Occipital lobe (tissue), 3 donors: ENCODE measurements at places on chromosomes 4 and X. TPM values are rescaled to one million over a fixed set of nuclear protein-coding genes. Genes with fewer than 3 reads are reported as not detected.

DNA sequence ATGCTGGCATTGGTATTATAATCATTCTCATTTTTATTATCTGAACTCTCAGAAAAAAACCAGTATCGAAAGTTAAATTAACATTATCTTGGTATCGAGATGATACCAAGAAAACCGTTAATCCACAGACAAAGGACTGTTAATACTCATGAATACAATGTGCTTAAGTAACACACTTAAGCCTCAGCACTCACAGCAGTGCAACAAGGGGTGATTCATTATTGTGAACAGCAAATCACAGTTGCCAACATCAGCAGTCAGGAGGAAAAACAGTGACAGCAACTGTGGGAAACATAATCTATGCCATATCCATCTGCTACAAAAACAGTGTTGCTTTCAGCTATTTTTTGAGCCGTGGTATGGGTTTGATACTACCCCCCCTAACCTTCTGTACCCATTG, 210.9 kb upstream of the ATOH1 start:
- DNase-seq: no peak

- DNase-seq: no peak
Measured at GRCh38 chrX:107804427-107804826, 21.2 kb upstream of the MID2 start.

DNA sequence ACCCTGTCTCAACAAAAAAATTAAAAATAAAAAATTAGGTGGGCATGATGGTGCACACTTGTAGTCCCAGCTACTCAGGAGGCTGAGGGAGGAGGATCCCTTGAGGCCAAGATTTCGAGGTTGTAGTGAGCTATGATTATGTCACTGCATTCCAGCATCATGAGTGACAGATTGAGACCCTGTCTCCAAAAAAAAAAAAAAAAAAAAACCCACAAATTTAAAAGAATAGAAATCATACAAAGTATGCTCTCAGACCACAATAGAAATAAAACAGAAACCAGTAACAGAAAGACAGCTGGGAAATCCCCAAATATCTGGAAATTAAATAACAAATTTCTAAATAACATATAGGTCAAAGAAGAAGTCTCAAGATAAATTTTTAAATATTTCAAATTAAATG, 81.0 kb upstream of the HUWE1 start:
- DNase-seq: no peak

DNA sequence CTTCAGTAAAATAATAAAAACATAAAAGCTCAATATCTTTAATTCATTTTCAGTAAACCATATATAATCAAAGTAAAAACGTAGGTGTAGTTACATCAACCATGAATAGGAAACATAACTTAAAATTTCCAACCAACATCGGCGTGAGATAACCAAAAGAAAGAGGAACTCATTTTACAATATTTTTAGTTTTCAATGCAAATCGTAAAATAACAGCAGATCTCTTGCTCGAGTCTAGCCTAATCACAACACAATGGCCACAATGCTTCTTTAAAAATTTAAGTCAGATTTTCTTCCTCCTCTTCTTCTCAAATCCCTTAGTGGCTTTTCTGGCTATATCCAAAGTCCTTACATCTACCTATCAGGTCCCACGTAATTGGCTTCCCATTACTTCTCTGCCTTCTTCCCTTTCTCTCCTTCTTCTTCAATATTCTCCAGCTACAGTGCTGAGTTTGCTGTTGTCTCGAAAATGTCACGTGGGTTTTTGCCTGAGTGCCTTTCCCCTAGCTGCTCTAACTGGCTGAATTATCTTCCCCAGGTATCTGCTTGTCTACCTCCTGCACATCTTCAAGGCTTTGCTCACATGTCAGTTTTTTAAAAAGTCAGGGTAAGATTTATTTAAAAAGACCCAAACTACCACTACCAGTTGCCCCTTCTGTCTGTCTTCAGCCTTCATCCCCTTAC, 90.9 kb upstream of the BANK1 start:
- DNase-seq: no peak

- no peak for DNase-seq
Measured at GRCh38 chr4:46979726-46980125, 13.7 kb downstream of the GABRA4 start.

DNA sequence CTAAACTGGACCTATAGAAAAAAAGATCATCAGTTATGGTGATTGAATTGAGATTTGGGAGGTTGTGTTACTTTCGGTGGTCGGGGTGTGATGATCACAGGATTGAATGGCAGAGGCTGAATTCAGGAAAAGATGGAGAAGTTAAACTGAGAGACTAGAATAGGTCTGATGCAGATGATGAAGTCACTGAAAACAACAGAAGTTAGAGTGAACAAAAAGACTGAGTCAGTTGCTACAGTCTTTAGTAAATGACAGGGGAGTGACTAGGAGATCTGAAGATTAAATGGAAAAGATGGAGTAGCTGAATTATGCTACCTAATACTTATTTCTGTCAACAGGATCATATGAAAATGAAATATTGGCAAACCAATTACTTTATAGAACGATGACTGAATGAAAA, 163.2 kb downstream of the RPA4 start:
- no peak for DNase-seq

- DNase-seq: no peak
Measured at GRCh38 chrX:108945883-108946523, 209.6 kb upstream of the IRS4 start.

GRCh38 chr4:113882668-113883067, 96.8 kb downstream of the ARSJ start:
- no peak for DNase-seq

DNA sequence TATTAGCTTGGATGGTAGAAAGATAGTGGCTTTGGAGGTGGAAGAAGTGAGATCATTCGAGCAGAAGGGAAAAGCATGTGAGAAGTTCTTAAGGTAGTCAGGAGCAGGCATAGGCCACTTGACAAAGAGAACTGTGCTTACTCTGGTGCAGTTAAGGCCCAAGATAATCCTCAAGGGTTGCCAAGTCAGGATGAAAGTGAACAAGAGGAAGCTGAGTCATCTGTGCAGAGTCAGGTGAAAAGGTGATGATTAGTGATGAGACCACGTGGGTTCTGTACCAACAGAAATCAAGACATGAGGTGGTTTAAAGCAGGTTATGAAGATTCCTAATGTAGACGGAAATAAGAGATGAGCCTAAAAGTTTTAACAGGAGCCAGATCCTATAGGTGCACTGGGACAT, 369.8 kb downstream of the DTHD1 start:
- no peak for DNase-seq

DNA sequence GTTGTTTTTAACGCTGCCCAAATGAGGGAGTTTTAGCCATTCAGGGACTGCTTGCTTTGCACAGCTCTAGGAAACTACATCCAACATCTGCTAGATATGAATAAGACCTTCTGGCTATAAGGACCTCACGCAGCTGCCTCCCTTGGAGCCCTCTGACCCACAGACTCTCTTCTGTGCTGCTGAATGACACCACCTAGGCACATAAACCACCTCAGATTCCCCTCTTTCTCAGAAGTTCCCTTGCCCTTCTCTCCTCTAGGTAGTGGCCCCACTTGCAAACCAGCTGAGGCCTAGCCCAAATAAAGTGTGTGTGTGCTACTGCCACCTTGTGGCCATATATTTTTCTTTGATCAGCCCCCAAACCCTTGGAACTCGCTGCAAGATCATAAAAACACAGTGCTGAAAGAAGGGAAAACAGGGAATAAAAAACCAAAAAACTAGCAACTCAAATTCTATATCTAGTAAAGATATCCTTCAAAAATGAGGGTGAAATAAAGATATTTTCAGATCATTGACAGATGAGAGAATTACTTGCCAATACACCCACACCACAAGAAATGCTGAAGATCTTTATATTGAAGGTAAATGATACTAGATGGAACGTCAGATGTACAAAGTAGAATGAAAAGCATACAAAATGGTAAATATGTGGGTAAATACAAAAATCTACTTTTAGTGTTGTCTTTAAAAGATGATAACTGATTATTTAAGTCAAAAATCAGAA, 265.9 kb downstream of the ADAMTS3 start:
- peak; percentile 5 for DNase-seq

- DNase-seq: no peak
Measured at GRCh38 chr4:73181231-73181630, 77.4 kb downstream of the ANKRD17 start.

- DNase-seq: no peak
Measured at GRCh38 chrX:113726466-113726865, 857.4 kb upstream of the HTR2C start.

GRCh38 chr4:140052050-140052449, 101.9 kb downstream of the MAML3 start:
- no peak for DNase-seq

- DNase-seq: peak; percentile 46
Measured at GRCh38 chr4:15004739-15005301, 2.5 kb downstream of the CPEB2 start.

- no peak for DNase-seq
Measured at GRCh38 chrX:136784231-136784630, 3.5 kb upstream of the ARHGEF6 start.

GRCh38 chrX:15157624-15158023, 112.3 kb downstream of the ASB9 start:
- no peak for DNase-seq

- DNase-seq: no peak
Measured at GRCh38 chr4:7804756-7805385, 134.8 kb downstream of the AFAP1 start.

DNA sequence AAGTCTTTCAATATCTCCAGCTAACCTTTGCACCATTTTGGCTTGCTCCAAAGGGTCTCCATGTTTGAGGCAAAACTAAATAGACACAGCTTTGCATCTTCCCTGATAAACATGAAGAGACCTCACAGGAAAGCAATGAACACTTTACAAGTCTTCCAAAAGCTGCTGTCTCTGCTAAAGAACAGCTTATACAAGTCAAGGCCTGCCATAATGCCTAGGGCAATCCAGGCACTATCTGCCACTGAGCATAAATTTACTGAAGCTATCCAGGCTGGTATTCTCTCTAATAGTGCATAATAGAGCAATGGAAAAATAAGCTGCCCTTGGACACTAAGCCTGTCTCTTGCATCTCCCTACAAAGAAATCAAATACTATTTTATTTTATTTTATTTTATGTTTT, 60.1 kb upstream of the S100G start:
- DNase-seq: no peak

DNA sequence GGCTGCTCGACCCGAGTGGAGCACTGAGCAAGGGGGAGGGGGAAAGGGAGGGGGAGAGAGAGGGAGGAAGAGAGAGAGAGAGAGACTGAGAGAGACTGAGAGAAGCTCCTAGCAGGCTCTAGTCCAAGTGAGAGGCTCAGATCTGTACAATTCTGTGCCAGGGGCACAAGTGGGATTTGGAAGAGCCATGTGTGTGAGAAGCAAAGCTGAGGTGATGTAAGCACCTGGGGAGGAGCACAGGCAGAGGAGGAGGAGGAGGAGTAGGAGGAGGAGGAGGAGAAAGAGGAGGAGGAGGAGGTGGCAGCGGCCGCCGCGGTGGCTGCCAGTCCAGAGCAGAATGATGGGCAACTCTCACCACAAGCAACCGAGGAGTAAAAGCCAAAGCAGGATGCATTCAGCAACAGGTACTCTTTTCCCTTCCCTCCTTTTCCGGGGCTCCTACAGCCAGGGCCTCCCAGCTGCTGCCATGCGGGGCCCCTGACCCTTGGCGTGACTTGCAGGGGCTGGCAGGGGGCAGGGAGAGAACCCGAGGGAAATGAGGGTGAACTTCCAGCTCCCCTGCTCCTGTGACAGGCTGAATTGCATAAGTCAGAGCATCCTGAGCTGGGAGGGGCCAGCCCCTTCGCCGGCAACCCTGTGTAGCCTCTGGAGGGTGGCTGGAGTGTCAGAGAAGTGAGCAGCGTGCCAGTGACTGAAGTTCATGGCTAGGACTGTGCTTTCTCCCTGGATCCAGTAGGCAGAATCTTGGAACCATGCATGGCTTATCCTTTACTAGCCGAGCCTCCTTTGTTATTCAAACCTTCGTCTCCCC, 62.2 kb downstream of the RTL5 start:
- no peak for DNase-seq

DNA sequence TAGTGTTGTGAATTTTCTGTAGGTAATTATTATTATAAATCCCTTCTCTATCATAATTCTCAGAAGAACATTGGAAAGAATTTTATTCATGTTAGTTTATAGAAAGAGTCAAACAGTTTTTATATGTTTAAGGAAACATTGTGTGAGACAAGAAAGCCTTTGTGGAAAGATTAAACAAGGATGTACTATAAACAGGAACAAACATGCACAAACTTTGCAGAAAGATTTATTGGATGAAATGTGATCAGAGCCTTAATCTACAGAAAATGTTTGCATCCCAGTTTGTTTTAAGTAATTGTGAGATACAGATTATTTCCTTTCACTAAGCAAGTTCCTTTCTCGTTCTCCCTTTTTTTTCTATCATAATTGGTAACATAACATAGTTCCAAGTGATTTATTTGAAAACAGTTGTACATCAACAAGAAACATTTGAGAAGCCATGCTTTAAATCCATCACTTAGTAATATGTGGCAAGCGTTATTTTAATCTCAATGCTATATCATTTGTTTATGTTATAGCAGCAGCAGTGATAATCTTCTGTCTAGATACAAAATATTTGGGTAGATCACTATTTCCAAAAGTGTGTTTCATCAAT, 129.4 kb downstream of the SLC4A4 start:
- DNase-seq: no peak

Gene HDAC8
- total RNA-seq: 37.7 TPM

Gene SLIT2
- 14.7 TPM for total RNA-seq

Gene PRKX
- 16.4 TPM for total RNA-seq

Gene OTC
- 0.31 TPM for total RNA-seq

Gene PLK4
- total RNA-seq: 11.7 TPM

Gene SLC49A3
- total RNA-seq: 0.62 TPM
